ENCODE measurements at places on chromosomes 1 and 21.

DNA sequence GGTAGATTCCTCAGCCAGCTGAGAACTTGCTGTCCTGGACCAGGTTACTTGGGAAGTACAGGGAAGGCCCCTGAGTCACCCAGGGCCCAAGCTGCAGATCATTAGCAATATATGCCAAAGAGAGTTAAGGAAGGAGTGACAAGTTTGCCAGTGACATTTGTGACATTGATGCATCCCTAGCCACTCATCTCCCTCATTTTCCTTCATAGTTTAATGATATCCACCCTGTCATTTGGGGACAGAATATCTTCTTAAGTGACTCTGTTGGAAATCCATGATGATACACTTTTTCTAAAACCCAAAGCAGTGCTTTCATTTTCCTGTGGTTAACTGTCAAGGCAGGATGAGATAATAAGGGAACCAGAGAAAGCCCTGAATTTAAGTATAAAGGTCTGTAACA is 3.2 kb downstream of the TNN start:
- no peak for DNase-seq

GRCh38 chr1:42419126-42419821 is 36.5 kb downstream of the ZMYND12 start:
- DNase-seq, result no peak

- no peak for DNase-seq
Observed at GRCh38 chr1:115906627-115907026, 65.7 kb upstream of the NHLH2 start.

- DNase-seq, result no peak
Observed at GRCh38 chr21:31374395-31374794, 30.3 kb upstream of the TIAM1 start.

DNA sequence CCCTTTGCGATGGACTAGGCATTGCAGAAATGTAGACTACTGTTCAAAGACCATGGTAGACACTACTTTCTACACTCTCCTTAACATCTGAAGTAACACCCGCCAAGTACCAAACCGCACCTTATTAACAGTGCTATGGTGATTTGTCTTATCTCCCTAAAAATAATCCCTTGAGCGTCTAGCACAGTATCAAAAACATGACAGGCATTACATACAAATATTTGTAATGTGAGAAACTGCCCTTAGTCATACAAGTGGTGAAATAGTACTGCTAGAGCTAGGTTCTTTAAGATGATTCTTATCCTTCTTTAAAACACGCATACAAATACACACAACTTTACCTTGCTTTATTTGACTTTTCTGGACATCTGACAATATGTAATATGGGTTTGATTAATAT is 27.2 kb downstream of the PUM1 start:
- DNase-seq, result no peak

Data from GM20000 (cell line).